Urothelium cell line (cell line): ENCODE measurements at places on chromosomes 11 and 22.

GRCh38 chr11:134497586-134497985 lies 85.5 kb upstream of the B3GAT1 start:
- no peak for DNase-seq

- no peak for DNase-seq
These were observed 7.3 kb downstream of the OAF start for GRCh38 chr11:120217941-120218694.

DNA sequence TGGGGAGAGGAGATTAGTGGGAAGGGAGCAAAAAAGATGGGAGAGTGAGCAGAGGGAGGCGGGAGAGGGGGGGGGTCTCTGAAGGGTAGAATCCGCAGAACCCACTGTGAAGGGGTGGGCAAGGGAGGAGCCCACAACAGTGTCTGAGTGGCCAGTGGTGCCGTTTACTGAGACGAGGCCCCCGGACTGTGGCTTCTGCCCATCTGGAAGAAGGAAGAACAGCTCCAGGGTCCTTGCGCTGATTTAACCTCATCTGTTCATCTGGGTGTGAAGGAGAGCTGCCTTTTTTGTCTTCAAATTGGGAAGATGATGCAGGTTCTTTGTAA lies 45.7 kb upstream of the ANO1 start:
- no peak for DNase-seq

DNA sequence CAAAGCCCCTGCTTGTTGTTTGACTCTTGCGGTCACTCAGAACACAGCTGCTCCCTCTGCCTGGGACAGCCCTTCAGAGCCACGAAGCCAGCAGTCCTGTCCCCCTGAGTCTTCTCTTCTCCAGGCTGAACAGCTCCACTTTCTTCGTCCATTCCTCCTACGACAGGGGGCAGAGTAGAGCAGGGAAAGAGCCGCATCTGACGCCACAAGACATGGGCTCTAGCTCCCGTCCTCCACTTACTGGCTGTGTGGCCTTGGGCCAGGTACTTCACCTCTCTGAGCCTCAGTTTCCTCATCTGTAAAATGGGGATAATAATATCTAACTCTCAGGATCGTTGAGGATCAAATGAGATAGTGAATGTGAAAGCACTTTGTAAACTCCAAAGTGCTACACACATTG lies 29.9 kb downstream of the CHRDL2 start:
- no peak for DNase-seq

DNA sequence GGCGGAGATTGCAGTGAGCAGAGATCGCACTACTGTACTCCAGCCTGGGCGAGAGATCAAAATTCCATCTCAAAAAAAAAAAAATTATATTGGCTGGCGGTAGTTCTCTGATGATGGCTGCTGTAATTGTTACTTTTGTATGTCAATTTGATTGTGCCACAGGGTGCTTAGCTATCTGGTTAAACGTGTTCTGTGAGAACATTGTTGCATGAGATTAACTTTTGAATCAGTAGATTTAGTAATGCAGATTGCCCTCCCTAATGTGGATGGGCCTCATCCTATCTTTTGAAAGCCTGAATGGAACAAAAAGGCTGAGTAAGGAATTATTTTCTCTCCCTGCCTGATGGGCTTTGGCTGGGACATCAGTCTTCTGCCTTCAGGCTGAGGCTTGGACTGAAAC lies 654.2 kb downstream of the OPCML start:
- no peak for DNase-seq

DNA sequence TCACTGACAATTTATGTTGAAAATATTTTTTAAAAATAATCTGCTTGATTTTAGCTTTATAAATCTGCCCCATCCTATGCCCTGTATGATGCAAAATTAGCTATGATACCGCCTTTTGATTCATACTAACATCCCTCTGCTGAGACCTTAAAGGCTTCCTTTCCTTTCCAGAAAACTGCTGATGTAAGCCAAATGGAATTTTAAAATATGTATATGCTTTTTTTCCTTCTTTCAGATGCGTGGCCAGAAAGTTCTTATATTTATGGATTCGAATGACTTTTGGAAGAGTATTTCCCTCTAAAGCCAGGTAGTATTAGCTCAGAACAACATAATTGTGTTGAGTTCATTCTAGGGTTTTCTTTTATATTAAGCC lies 34.5 kb downstream of the SFI1 start:
- no peak for DNase-seq

- DNase-seq: no peak
These were observed 10.6 kb downstream of the FLI1 start for GRCh38 chr11:128704517-128704916.

DNA sequence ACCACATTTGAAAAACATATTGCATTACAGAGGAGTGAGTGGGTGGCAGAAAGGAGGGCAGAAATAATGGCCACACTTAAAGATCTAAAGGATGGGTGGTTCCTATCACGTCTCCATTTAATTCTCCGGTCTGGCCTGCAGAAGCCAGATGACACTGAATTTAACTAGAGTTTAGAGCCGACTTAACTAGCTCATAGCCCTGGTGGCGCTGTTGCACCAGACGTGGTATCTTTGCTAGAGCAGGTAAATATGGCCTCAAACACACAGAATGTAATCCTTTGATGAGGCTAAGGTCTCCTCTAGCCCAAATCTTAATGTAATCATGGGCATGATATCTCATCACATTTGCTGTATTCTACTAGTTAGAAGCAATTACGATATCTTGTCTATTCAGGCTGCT lies 51.5 kb upstream of the GAL start:
- DNase-seq: peak; percentile 40

DNA sequence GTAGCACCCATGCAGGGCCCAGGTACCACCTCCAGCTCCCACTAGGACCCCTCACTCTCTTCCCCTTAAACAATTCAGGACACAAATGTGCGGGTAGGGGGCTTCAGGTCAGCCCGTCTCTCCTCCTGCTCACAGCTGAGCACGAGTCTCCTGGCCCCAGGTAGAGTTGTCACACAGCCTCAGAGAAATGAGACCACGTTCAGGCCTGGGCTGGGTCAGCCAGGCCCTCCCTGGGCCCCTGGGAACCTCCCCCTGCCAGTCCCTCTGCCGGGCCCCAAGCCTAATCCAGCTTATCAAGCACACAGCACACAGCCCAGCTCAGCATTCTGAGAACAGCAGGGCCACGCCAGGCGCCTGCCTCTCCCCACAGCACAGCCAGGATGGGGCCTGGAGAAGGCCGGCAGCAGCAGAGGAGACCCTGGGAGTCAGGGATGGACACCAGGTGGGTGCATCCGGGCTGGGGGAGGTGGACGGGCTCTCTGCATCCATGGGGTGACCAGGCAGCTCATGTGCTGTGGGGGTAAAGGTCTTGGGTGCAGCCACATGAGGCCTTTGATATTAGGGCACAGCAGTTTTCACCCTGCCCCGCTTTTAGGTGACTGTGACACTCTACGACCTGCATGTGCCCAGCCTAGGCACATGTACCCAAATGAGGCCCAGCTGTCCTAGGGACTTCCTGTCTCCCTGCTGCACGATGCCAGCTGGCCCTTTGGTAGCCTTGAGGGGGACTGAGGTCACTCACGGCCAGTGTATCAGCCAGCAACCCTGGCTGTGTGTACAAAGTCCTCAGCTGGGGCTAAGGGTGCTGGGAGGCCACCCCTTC lies 87.0 kb downstream of the MORC2 start:
- DNase-seq: no peak

GRCh38 chr11:87022738-87023137 lies 15.0 kb upstream of the TMEM135 start:
- no peak for DNase-seq

DNA sequence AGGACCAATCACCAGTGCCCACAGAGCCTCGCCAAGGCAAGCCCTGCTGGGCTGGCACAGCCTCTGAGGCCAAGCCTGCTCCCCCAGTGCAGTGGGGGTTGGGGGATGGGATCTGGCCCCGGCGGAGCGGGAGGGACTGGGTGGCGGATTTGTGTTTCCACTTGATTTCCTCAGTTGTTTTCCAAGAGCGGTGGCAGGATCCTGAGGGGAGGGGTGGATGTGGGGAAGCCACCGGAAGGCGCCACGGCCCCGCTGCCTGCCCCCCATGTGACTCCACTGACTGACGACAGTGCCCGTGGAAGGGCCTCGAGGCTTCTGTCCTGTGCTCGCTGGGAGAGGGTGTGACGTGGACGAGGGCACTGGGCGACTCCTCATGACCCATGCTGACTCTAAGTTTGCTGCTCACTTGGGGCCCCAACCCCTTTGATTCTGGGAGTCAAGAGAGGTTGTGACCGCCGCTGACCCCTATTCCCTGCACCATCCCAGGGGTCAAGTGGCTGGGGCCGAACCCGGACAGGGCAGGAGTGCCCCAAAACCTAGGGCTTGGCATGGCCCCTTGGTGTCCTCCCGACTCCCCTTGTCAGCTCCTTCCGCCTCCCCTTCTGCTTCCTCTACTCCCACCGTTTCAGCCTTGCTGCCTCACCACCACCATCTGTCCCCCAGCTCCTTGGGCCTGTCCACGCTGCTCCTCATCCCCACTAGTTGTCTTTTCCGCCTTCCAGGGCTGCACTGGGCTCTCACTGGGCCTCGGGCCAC lies 23.5 kb upstream of the PICK1 start:
- no peak for DNase-seq

GRCh38 chr11:127693686-127694085 lies 693.1 kb upstream of the KIRREL3 start:
- DNase-seq: no peak

DNA sequence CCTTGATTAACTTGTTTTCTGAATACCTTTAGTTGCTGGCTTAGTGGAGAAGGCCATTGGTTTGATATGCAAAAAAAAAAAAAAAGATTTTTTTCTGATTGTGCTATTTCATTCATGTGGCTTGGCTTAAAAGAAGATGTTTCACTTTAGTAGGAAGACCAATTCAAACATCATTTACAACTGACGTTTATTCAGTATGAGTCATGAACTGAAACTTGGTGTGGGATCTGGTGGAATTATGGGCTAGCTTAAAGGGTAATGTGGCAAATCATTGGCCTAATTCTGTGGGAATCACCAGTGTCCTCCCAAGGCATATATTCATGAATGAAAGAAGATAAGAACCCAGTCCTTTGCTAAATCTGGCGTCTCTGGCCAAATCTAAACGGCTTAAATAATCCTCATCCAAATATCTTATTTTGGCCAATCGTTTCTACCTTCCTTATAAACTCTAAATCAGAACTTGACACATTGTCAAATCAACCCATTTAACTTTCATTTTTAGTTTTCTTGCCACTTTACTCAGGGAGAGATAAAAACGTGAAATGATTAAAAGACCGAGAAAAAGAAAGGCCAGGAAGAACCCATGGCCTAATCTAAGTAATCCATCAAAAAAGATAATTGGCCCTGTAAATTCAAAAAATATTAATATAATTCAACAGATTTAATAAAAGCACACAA lies 77.0 kb downstream of the DDIAS start:
- DNase-seq: peak; percentile 49

DNA sequence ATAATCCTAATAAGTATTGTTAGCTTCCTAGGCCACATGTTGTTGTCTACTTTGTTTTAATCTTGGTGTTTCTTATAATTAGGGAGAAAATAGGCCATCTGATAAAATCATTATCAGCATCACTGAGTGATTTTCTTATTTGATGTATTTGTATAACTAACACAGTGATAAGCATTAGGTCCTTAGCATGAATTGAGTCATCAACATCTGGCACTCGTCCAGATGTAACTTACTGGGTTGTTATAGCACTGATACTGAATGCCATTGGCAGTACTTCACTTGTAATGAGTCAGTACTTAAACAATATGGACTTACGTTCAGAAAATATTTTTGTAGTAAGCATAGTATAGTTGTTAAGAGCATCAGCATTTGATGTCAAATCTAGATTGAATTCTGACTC lies 16.2 kb downstream of the API5 start:
- peak; percentile 18 for DNase-seq

GRCh38 chr11:31922450-31922849 lies 111.3 kb upstream of the PAX6 start:
- no peak for DNase-seq

DNA sequence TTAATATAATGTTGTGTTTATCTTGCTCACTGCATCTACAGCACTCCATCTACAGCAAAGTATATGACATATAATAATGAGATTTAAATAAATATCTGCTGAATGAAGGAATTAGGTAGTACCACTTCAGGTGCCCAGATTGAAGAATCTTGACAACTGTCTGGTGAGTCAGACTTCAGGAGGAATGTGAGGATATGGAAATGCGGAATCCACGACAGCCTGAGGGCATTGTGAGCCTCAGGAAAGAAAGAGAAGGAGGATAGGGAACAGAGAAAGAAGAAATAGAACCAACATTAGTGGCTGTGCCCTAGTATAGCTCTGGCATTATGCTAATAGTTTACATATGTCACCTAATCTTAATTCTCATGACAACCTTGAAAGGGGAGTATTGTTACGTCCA lies 304.4 kb downstream of the AASDHPPT start:
- DNase-seq: peak; percentile 16

DNA sequence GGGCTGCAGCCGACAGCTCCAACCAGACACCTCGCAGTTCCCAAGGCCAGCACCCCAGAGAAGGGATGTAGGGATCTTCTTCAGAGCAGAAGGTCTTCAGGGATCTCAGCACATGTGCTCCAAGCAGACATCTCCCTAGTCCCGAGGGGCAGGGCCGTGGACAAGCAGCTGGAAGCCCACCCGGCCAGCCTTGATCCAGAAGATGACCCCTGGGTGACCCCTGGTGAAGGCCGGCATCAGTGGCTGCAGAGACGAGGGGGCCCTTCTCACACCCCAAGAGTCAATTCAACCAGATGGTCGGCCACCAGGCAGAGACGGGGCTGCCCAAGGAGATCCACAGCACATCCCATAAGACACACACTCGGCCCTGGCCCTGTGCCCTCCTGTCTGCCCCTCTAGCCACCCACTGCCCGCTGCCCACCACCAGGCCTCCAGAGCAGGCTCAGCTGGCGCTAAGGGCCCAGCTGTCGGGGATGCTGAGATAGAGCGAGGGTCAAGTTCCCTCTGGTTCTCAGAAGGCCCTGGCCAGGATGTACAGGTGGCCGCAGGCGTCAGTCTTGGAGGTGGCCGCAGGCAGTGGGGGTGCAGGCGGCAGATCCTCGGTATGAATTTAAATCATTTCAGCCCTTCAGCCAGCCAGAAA lies 168.3 kb downstream of the BRD1 start:
- DNase-seq: no peak

DNA sequence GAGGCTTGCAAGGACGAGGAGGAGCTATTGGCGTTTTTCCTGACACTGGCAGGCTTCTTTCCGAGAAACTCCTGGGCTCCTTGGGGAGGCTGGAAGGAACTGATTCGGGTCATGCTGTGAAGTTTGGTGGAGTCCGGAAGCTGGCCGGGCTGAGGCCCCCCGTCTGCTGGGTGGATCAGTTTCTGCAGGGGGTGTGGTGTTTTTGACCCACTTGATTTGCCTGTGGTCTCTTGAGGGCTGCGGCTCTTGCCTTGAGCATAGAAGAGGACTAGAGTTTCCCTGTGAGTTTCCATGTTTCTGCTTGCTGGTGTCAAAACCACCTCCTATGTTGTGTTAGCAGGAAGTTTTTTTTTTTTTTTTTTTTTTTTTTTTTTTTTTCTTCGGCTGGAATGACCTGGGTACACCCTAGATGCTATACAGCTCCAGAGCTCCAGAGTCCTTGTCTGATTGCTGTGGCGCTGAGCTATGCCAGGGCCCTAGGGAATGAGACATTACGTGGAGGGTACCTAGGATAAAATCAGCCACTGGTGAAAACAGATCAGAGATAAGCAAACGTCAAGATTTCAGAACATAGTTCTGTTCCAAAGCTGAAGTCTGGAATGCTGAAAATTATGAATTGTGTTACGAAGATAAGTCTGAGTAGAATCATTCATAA lies 728 bp downstream of the TBC1D22A start:
- DNase-seq: no peak
